ENCODE measurements at places on chromosomes 1 and 21. TPM values are rescaled to one million over a fixed set of nuclear protein-coding genes. Genes with fewer than 3 reads are reported as not detected.

The CSF3R gene
- not detected for total RNA-seq

The FBXO2 gene
- total RNA-seq = 1.3 TPM

The BGLAP gene
- total RNA-seq = not detected

The RPTN gene
- not detected for total RNA-seq

The RGS4 gene
- 110 TPM for total RNA-seq

The SESN2 gene
- total RNA-seq = 23.6 TPM

The PROX1 gene
- under 0.01 TPM for total RNA-seq

The ADIPOR1 gene
- total RNA-seq = 71.6 TPM

The FCRL4 gene
- not detected for total RNA-seq

The TEX38 gene
- 0.29 TPM for total RNA-seq

The CLDN14 gene
- total RNA-seq = not detected

The GATAD2B gene
- 4.6 TPM for total RNA-seq

The FCER1A gene
- not detected for total RNA-seq

The BLACAT1 gene
- total RNA-seq = under 0.01 TPM

The GNG12 gene
- 166 TPM for total RNA-seq

The TFF2 gene
- total RNA-seq = not detected

The IFI44 gene
- 31.1 TPM for total RNA-seq

The RGS8 gene
- under 0.01 TPM for total RNA-seq

The UMODL1 gene
- not detected for total RNA-seq

The SLFNL1 gene
- 0.66 TPM for total RNA-seq

The TSACC gene
- total RNA-seq = not detected

The PBXIP1 gene
- total RNA-seq = 109 TPM

The OR10Z1 gene
- total RNA-seq = not detected

The AMY1A gene
- total RNA-seq = not detected

The NR5A2 gene
- not detected for total RNA-seq

The SAMSN1 gene
- 0.15 TPM for total RNA-seq

The RAB25 gene
- not detected for total RNA-seq

The FAM72D gene
- total RNA-seq = 1.3 TPM

The C1orf94 gene
- not detected for total RNA-seq

The MYBPH gene
- total RNA-seq = 2.2 TPM

The TENT5C gene
- total RNA-seq = 2.6 TPM

The RGS1 gene
- total RNA-seq = not detected

The AIRE gene
- under 0.01 TPM for total RNA-seq

The WNT3A gene
- not detected for total RNA-seq
